ENCODE measurements at places on chromosomes 16 and 17.
A peak's percentile ranks its signal among the peaks of the same experiment; 100 is the strongest.

DNA sequence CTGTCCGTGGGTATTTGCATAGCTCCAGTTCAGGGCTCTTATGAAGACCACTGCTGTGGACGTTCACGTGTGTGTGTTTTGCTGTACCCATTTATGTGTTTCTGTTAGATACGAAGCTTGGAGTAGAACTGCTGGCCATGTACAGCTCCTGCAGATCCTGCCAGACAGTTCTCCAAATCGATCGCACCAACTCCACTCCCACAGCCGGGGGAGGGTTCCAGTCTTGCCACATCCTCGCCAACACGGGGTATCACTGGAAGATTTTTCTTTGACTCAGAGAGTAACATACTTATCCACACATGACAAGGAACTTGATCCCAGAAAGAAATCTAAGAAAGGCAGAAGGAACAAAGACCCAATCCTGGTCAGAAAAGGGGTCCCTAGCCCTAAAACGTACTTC lies 37.4 kb downstream of the TMEM186 start:
- DNase-seq: no peak

- no peak for DNase-seq
Observed at GRCh38 chr16:10033556-10033955, 148.7 kb downstream of the GRIN2A start.

DNA sequence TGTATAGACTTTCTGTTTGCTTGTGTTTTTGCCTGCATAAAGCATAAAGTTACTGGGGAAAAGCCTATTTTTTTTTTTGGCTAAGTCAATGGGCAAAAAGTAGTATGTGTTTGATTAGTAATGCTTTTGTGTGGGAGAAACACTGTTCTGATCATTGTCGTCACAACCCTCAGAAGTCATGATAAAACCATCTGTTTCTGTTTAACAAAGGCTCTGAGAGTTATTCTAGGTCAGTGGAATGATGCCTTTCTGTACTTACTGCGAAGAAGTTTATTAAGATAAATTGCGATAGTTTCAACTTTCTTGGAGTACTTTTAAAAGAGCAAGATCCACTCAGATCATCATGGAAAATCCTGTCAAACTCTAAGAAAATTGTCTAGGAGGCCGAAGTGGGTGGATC lies 80.9 kb downstream of the PRKCA start:
- DNase-seq: no peak

- no peak for DNase-seq
Observed at GRCh38 chr16:54140057-54140787, 146.4 kb downstream of the IRX3 start.

- peak; percentile 67 for DNase-seq
Observed at GRCh38 chr17:67322042-67322787, 44.2 kb downstream of the PSMD12 start.

GRCh38 chr17:2309338-2310154 lies 5.8 kb downstream of the SRR start:
- no peak for DNase-seq

- DNase-seq: no peak
Observed at GRCh38 chr17:14575471-14575953, 274.6 kb downstream of the HS3ST3B1 start.

GRCh38 chr16:46980926-46981325 lies 7.5 kb upstream of the DNAJA2 start:
- no peak for DNase-seq

DNA sequence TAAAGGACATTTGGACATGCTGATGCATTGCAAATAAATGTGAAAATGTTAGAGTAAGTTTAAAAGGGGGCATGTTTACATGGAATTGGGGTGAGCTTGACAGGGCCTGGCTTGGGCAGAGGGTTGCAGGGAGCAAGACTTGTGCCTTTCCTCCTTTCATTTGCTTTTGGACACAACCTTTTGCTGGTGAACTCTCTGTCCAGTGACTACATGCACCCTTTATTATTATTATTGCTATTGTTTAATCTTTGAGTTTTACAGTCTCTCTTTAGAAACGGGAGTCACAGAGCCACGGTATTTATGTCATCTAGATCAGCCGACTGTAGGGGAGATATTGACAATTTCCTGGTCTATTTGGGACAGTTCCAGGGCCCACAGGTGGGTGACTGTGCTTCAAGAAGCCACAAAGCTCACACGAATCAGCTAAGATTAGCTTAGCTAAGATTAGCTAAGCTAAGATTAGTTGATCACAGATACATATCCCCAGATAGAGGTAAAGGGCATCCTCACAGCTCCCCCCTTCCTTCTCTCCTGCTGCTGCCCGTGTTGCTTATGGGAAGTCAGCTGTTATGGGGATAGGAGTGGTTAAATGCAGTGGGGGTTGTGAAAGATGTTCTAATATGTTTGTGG lies 28.9 kb upstream of the ETV4 start:
- DNase-seq: no peak

- DNase-seq: no peak
Observed at GRCh38 chr17:17849147-17849820, 12.5 kb upstream of the SREBF1 start.

GRCh38 chr16:86430814-86431213 lies 79.5 kb upstream of the FOXF1 start:
- DNase-seq: no peak

DNA sequence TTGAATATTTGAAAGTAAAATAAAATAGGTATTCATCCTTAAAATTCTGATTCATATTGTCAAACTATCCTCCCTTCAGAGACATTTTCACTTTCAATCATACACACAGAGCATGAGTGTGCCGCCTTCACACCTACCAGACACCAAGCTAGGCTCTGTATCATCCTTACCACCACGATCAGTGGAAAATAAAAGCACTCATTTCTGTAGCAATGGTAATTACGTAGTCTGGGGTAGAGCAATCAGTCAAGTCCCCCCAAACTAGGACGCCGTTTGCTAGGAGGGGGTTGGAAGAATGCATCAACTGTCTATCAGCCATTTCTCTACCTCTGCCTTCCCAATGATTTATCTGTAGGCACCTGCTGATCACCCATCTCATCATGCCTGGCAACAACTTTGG lies 84.6 kb upstream of the GRIN2A start:
- DNase-seq: no peak

GRCh38 chr17:51496378-51496777 lies 236.0 kb downstream of the UTP18 start:
- no peak for DNase-seq

DNA sequence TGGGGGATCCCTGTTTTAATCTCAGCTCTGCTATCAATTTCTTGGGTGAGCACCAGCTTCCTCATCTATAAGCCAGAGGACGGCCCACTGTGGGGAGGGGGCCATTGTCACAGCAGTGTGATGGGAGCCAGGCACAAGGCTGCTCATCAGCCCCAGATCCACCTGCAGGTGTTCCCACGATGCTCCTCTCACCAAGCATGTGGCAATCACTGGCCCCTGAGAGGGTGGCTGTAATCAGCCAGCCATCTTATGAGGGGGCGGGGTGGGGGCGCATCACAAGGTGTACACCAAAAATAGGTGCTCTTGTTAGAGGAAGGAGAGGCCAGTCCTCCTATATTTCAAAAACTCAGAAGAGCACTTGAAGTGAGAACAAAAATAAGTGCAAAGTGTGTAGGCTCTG lies 31.2 kb downstream of the HNF1B start:
- DNase-seq: no peak

DNA sequence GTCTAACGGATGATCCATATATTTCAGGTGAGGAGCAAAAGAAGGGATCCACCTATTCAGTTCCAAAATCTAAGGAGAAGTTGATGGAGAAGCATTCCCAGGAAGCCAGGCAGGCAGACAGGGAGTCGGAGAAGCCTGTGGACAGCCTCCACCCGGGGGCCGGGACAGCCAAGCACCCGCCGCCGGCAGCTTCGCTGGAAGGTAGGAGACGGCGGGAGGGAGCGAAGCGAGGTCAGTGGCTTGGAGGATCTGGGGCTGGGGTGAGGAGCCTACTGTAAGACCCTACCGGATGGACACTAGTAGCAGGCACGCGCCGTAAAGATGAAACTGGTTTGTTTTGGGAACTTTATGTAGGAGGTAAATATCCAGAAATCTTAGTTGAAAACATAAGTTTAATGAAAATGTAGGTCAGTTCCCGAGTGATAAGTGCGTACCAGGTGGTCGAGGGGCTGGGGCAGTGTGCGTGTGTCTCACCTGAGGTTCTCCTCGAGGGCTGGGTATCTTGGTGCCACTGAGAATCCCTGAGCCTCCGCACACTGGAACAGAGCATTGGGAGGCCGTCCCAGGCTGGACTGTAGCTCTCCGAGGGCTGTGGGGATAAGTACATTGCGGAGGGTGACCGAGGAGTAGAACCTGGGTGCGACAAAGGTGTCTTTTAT lies 714 bp downstream of the SPATA33 start:
- DNase-seq: no peak

DNA sequence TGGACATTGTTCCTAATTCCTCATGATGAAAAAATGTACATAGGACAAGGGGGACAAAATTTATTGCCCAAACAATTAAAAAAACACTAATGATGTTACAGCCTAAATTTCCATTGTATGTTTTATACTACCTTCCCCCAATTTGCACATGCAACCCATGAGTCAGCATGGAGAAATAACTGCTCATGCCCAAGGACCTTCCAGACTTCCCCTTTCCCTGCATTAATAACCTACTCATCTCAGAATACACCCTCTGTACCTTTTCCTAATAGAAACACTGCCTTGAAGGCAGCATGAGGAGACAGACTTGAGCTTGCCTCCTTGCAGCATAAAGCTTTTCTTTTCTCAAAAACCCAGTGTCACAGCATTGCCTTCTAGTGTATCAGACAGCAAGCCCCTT lies 2402.8 kb downstream of the TP53TG3F start:
- no peak for DNase-seq

DNA sequence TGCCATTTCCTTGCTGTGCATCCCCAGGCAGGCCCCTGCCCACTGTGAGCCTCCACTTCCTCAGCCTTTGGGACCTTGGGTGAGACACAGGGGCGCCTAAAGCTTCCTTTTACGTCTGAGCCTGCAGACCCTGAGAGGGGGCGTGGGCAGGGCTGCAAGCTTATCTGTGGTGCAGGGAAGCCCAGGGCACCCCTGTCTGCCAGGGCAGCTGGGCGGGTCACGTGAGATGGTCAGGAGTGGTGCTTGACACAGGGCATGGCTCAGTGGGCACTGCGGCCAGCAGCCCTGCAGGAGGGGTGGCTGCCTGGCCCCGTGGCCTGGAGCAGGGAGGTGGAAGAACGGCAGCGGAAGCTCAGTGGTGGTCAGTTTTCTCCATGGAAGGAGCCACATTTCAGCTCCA lies 54.8 kb upstream of the ZC3H18 start:
- DNase-seq: no peak

DNA sequence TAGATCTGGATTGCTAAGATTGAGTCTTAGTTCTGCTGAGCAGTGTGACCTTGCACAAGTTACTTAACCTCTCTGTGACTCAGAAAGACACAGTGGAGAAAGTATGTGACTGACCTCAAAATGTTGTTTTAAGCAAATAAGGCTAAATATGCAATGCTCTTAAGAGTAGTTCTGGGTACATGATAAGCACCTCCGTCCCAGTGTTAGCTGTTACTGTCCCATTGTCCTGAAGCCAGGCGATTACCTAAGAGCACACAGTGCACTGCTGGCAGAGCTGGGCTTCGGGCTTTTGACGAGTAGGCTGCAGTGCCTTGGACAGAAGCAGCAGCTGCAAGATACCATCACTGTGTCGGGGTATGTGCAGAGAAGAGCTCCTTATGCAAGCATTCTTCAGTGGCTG lies 32.7 kb upstream of the FOXF1 start:
- DNase-seq: no peak

GRCh38 chr17:53724726-53725125 lies 98.0 kb upstream of the KIF2B start:
- DNase-seq: no peak

- no peak for DNase-seq
Observed at GRCh38 chr16:83967091-83967490, 953 bp upstream of the NECAB2 start.

GRCh38 chr17:78986649-78987328 lies 7.1 kb upstream of the LGALS3BP start:
- DNase-seq: no peak

GRCh38 chr16:68434624-68435210 lies 13.6 kb downstream of the SMPD3 start:
- DNase-seq: no peak

DNA sequence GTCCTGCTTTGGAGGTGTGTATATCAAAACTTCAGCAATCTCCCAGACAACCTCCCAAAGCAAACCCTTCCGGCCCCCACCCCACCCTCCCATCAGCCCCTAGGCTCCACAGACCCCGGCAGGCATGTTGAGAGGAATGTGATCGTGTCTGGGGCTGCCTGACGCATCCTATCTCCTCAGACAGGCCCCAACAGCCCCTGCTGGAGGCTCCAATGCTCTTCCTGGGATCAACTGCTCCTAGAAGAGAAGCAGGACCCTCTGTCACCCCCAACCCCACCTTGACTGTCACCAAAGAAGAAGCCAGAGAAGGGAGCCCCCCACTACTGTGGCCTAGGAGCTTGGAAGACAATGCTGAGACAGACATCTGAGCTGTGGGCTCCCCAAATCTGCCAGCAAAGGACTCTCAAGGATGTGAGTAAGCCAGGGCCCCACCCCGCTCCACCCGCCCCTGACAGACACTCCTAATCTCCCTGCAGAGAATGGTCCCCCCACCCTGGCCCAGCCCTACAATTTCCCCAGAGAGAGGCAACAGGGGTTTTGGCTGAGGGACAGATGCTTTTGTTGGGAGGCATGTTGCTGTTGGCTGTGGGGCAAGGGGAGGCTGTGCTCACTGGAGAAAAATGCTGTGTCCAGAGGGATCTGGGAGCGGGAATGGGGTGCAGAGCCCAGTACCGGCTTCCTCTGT lies 1.6 kb upstream of the KRT14 start:
- no peak for DNase-seq

DNA sequence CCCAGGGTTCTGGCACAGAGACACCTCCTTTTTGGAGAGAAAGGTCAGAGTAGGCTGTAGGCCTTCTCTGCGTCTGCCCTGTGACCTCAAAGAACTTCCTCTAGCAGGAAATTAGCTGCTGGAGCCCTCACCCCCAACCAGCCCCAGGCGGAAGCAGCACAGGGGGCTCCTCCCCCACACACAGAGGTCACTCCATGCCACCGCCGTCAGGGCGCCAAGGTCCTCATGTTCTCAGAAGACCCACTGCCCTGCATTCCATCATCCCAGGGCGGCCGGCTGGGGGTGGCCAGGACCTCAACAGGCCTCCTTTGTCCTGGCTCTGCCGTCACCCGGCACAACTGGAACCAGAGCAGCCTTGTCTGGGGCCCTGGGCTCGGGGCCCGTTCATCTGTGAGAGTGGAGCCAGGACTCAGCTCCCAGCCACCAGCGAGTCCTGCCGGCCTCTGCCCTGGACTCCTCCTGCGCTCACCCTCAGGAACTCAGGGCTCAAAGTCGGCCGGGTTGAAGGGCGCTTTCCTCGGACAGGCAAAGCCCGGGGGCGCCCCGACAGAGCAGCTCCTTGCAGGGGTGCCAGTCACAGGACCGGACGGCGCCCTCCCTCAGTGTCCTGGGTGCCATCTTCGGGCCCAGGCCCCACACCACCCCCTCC lies 1.2 kb downstream of the TMC6 start:
- DNase-seq: no peak

All from NCI-H524 treated with DMSO at 0.1 percent for 48 hours (cell line).